H9 (cell line): ENCODE measurements at places on chromosomes 16 and 17. TPM values are rescaled to one million over a fixed set of nuclear protein-coding genes. Genes with fewer than 3 reads are reported as not detected.
A peak's percentile ranks its signal among the peaks of the same experiment; 100 is the strongest.

GRCh38 chr16:84839054-84839453 lies 19.3 kb downstream of the CRISPLD2 start:
- DNase-seq: no peak

- no peak for DNase-seq
Measured at GRCh38 chr17:45677770-45678169, 106.3 kb upstream of the CRHR1 start.

GRCh38 chr17:40018211-40019121 lies 3.2 kb downstream of the CSF3 start:
- peak; percentile 79 for DNase-seq

- DNase-seq: no peak
Measured at GRCh38 chr16:19809121-19809635, 75.5 kb downstream of the GPRC5B start.

- no peak for DNase-seq
Measured at GRCh38 chr16:22692916-22693637, 120.9 kb upstream of the HS3ST2 start.

DNA sequence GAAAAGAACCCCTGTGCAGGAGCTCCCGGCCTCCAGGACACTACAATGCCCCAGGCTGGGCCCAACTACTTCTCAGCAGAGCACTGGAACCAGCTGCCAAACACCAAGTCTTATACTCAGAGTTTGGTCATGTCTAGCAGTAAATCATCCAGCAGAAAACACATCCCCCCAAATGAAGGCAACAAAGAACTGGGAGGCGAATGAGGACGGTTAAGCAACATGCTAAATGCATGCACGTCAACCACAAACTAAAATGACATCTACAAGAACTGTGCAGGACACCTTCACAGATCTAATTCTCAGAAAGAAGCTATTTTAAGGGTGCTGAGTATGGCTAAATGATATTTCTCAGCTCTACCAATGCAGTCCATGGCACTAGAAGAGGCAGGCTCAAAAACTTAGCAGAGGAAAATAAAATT lies 7.6 kb upstream of the IRX5 start:
- no peak for DNase-seq

DNA sequence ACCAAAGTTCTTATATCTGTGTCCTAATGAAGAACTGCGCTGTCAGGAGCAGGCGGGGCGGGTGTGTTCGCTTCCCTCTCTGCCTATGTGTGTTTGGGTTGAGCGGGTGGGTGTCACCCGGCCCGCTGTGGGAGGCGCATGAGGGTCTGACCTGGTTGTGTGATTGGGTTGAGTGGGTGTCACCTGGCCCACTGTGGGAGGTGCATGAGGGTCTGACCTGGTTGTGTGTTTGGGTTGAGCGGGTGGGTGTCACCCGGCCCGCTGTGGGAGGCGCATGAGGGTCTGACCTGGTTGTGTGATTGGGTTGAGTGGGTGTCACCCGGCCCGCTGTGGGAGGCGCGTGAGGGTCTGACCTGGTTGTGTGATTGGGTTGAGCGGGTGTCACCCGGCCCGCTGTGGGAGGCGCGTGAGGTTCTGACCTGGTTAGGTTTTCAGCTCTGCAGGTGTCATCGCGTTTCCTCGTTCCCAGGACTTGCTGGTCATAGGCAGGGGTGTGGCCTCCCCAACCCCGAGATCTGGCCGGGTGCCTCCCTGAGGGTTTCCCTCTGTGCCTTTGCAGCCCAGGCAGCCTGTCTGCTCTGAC lies 69.6 kb upstream of the ZNF750 start:
- no peak for DNase-seq

- no peak for DNase-seq
Measured at GRCh38 chr16:78994135-78994745, 606.3 kb downstream of the MAF start.

DNA sequence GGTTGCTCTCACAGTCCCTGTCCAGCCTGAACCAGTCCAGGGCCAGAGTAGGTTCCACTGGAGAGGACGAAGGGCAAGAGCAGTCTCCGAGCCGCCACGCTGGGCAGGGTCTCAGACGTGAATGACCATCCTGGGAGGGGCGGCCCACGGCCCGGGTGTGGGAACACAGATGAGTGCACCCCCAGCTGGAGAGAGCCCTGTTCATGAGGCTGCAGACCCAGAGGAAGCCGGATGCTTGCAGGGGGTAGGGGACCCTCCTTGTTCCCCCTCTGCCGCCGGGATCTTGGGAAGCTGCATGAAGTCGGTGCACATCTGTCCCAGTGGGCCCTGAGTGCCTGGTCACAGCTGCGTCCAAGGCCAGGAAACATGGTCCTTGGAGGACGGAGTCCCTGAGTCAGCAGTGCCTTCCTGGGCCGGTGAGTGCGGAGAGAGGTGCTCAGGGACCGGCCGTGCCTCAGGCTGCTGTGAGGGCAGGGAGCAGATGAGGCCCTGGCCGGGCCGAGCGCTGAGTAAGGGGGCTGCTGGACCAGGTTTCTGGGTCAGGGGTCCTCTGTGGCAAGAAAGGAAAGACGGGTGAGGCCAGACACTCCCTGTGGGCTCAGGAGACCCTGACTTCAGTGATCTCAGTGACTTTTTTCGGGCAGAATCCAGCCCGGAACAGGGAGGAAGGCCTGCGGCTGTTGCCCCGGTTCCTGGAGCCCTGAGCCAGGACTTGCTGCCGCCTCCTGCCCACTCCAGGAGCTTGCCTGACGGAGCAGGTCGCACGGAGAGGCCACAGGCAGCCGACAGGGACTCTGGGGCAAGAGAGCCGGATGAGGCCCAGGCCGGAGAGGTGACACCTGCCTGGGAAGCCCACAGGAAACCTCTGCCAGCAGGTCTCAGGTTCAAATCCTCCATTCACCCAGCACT lies 45.8 kb downstream of the ACTG1 start:
- DNase-seq: no peak

DNA sequence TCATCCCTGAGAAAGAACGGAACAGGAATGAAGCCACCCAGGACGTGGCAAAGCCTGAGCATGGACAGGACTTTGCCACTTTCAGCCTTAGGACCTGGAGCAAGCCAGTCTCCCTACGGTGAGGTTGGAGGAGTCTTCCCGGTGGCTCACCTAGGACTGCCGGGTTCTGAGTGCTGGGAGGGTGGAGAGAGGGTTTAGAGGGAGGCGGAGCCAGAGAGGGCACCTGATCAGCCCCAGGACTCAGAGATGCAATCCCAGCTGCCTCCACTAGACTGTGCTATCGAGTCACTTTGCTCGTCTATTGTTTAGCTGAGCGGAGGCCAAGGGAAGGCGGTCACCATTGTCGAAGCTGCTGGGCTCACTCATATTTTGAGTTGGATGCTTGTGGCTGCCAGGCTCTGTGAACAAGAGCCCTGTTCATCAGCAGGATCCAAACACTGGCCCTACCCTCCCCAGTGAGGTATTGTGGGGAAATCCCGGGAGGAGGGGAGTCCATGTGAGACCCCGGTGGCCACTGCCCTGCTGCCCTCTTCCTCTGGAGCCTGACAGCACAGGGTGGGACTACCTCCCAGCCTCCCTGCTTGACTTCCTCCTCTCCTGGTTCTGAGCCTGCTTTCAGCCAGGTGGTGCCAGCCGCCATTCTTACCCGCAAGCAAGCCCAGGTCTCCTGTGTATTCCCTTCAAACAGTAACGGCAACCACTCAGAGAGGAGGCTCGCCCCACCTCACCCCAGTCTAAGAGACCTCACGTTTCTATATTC lies 7.0 kb downstream of the KRT14 start:
- peak; percentile 98 for DNase-seq

- peak; percentile 70 for DNase-seq
Measured at GRCh38 chr17:57861000-57861789, 11.4 kb upstream of the MRPS23 start.

DNA sequence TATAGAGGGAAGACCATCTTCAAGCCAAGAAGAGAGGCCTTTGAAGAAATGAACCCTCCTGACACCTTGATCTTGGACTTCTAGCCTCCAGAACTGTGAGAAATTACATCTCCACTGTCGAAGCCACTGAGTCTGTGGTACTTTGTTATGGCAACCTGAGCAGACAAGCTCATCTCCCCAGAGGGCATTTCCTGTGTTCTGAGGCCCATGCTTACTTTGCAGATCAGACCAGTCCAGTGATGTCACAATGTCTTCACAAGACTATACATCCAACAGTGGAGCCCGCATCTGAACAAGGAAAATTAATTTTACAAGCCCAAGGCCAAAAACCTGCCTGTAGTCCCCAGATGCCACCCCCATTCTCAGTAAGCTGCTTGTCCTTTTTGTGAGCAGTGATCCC lies 14.8 kb upstream of the C17orf113 start:
- DNase-seq: no peak

DNA sequence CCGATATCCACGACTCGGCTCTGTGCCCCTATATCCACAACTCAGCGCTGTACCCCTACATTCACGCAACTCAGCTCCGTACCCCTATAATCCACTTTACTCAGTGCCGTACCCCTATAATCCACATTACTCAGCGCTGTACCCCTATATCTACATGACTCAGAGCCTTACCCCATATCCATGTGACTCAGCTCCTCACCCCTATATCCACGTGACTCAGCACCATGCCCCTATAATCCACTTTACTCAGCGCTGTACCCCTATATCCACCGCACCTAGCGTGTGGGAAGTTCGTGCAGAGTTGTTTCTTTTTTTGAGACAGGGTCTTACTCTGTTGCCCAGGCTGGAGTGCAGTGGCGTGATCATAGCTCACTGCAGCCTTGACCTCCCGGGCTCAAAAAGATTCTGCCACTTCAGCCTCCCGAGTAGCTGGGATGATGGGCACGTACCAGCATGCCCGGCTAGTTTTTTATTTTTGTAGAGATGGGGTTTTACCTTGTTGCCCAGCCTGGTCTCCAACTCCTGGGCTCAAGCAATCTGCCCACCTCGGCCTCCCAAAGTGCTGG lies 17.4 kb downstream of the CYB5D2 start:
- DNase-seq: no peak

GRCh38 chr16:85587762-85588556 lies 25.2 kb upstream of the GSE1 start:
- no peak for DNase-seq

- no peak for DNase-seq
Measured at GRCh38 chr17:75242461-75243042, 18.9 kb downstream of the GGA3 start.

- no peak for DNase-seq
Measured at GRCh38 chr16:12079412-12079965, 103.0 kb downstream of the SNX29 start.

- DNase-seq: no peak
Measured at GRCh38 chr16:50555952-50556673, 7.9 kb downstream of the NKD1 start.

DNA sequence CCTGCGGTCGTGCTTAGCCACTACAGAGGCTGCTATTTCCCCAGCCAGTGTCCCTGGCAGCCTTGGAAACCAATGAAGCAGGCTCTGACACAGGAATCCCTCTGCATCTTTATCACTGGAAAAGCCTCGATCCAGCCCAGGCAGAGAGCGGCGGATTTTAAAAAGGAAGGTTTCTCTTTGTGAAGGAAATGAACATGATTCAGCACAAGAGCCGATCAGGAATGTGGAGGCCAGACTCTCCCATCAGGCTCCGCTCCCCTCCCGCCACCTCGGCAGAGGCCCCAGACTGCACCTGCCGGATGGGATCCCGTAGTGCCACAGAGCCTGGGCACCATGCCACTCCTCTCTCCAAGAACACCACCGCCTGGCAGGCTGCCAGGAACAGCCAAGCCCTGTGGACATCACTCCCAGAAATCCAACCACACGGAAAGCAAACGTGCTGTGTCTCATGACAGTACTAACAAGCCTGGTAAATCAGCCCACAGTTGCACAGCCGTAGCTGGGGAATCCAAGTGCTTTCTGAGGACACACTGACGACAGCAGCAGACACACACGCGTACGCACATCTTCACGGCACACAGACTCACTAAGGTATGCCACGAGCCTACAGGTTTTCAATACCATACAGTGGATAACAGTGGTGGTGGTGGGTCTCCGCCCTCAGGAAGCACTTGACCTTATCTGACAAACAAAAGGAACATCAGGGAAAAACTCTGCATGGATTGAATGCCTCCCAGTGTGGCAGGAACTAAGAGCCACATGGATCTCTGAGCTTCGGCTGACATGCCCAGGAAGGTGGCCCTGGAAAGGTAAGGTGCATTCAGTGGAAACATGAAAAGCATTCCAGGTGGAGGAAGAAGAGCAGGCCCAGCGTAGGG lies 5.4 kb downstream of the LRRC75A start:
- peak; percentile 82 for DNase-seq

DNA sequence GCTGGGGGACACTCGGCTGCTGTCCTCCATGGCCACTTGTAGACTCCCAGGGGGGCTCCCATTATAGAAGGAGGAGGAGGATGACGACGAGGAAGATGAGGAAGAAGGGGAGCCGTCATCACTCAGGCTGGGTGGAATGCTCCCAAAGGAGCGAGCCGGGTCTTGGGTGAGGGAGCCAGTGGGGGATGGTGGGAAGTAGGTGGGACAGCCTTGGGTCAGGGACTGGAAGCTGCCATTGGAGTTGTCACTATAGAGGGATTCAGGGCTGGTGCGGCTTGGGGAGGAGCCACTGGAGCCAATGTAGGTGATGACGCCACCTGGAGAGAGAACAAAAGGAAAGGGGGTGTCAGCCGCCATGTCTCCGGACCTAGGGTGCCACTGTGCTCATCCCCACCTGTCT lies 3.3 kb downstream of the NR1D1 start:
- DNase-seq: no peak

DNA sequence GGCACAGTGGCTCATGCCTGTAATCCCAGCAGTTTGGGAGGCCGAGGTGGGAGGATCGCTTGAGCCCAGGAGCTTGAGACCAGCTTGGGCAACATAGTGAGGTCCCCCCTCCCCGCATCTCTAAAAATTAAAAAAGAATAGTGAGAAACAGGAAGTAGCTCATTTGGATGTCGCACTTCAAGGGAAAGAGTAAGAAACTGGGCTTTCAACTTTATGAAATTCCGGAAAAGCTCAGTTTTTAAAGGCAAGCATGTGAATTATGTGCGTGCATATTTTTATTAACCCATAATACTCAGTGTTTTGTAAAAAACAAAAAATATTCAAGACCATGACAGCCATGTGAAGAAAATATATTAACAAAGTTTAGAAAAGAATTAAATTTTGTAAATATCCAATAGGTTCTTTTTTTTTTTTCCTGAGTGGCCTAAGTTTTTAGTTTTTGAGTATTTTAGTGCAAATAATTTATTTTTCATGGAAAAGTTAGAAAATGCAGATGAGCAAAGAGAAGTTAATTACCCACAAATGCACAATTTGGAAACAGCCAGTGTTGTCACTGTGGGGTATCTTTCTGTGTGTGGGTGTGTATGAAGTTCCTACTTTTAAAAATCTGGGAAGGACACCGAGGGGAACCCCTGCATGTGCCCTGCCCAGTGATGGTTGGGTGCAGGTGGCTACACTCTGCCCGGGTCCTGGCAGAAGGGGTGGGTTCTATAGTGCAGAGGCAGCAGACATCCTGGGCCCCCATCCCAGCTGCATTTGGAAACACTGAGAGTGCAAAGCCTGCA lies 40.0 kb downstream of the CIBAR2 start:
- no peak for DNase-seq

HCRT gene
- total RNA-seq: not detected in 2 replicates

DCXR gene
- 90.6 and 93.6 TPM in 2 replicates for total RNA-seq

OTOP3 gene
- total RNA-seq: not detected in 2 replicates

MYBBP1A gene
- total RNA-seq: 177 and 181 TPM in 2 replicates

LPO gene
- 0.11 and 0.17 TPM in 2 replicates for total RNA-seq

PRSS36 gene
- total RNA-seq: 0.66 and 0.72 TPM in 2 replicates

MYO15A gene
- total RNA-seq: 2.3 and 2.5 TPM in 2 replicates

DNASE1 gene
- 10.1 and 10.6 TPM in 2 replicates for total RNA-seq

ABCA10 gene
- not detected in 2 replicates for total RNA-seq

TMEM94 gene
- 61.4 and 67.9 TPM in 2 replicates for total RNA-seq

PRR35 gene
- 0.33 and 0.50 TPM in 2 replicates for total RNA-seq

TP53TG3 gene
- total RNA-seq: not detected in 2 replicates

EVI2A gene
- total RNA-seq: not detected in 2 replicates

ZSCAN10 gene
- 207 and 212 TPM in 2 replicates for total RNA-seq

NXN gene
- 91.7 and 93.6 TPM in 2 replicates for total RNA-seq
